Stimulated activated CD8-positive, alpha-beta memory T cell treated with anti-CD3 and anti-CD28 coated beads, Interleukin-4, amount 100 ng/mL, for 1 hour (primary cell): ENCODE measurements at places on chromosomes 5 and 9.

GRCh38 chr9:128898845-128899565, 17.1 kb downstream of the LRRC8A start:
- no peak for DNase-seq

DNA sequence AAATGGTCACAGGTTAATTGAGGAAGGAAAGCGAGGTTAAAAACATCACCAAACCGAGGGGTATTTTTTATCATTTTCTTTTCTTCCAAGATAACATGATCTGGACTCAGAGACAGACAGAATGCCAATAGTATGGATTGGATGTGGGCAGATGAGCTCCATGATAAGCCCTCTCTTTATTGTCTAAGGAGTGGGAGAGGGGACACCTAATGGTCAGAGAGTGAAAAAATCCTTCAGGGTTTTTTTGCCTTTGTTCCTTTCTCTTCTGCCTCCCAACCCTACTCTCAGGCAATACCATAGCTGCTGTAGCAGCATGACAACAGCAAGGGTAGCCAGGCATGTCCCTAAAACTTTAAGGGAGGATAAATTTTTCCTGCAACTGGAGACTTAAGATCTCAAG, 94.7 kb downstream of the DIRAS2 start:
- DNase-seq, result no peak

DNA sequence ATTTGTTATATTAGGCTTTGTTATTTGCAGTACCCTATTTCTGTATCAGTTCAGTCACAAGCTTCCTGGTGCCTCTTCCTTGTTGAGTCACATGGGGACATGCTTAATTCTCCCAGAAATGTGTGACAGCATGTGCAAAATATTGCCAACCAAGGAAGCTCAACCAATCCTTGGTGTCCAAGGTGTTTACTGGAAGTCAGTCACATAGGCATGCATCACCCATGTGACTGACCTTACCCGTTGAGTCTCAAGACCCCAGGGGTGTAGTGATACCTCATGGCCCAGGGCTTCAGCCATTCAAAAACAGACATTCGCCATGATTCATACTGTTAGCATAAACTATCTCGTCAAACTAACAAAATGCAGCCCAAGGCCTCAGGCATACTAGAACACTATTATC, 9.3 kb upstream of the ANKDD1B start:
- DNase-seq, result no peak

DNA sequence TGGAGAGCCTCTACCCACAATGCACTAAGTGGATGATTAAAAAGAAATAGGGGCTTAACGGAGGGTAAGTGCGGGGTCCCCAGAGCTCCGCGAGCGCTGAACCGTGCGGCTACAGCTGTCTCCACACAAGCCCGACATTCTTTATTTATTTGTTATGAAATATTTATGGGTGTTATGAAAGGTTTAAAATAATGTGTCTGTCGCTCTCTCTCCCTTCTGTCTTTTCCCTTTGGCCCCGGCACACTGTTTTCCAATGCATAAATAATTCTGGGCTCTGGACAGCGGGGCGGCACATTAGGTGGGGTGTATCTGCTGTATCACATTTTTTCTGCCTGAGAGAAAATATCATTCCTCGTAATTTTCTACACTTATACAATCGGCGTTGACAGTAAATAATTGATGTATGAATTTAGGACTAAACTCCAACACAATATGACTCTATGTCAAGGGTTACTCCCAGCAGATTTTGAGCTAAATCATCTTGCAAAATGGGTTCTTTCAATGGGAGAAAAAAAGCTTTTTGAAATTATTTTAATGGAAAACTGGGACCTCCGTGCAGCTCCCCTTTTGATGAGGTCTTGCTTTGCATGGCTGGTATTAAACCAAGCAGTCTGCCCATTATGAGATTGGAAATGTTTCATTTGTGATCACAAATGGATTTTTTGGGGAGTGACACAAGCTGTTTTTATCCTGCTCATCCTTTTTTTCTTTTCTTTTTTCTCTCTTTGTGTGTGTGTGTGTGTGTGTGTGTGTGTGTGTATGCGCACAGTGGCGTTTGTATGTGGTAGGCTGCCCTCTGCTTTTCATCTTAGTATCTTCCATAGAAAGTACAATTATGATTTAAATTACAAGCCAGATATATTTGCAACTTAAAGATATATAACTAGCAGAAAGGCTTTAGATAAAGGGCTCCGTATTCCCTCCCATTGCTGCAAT, 370.6 kb upstream of the IRX4 start:
- no peak for DNase-seq

- DNase-seq, result no peak
These were observed 155.5 kb upstream of the MOCS2 start for GRCh38 chr5:53265043-53265442.

DNA sequence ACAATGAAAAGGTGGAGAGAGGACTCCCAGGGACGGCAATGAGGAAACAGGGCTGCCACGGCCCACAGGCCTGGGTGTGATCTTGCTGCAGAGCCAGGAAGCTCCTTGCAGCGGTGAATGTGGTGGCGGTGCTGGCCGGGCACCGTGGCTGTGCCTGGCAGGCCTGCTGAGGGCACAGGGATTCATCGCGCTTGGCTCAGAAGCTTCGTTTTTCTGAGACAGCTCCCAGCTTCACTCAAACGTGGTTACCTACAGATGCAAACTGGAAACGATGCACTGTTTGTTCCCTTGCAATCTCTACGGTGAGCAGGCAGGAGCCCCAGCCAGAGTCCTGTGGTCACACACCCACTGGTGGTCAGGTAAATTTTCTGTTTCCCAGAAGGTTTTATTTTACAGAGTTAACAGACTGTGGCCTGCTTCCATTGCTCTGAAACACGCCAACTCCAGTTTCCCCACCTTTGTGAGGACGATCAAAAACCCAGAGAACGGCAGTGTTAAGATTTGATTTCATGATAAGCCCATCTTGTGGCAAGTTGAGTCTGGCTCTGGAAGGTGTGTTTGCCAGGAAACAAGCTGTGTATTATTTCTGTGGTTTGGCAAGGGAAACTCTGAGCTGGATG, 183.9 kb downstream of the AUH start:
- DNase-seq, result no peak

- no peak for DNase-seq
These were observed 375.1 kb downstream of the CHSY3 start for GRCh38 chr5:130279386-130279785.

DNA sequence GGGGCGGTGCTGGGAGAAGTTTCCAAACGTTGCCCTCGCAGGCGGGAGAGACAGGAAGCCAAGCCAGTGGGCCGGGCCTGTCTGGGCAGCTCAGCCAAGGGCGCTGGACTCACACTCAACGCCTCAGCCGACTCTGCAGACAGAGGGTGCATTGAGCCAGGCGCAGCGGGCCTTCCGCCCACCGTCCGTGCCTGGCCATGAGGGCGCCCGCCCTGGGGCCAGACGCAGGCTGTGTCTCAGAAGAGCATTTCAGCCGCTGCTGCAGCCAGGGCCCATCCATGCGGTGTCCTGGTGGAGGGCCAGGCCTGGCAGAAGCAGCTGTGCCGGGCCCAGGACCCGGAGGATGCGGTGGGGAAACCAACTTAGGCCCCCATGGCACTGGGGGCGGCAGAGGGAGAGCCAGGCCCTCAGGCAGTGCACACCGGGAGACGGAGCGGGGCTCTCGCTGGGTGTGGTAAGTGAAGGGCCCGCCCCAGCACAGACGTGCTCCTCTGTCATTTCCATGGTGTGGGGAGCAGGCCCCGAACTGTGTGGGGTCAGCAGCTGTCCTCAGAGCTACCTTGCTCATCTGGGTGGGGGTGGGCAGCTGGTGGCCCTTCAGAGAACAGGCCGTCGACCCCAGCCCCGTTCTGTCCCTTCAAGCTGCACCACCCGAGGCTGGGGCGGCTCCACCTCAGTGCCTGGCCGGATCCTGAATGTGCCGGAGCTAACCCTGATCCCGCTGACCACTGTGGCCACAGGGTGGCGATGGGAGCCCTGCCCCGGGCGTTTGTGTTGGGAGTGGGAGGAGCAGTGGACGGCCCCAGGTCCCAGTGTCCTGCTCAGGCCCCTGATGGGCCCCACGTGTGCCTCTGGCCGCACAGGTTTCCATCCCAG, 18.0 kb downstream of the DNLZ start:
- DNase-seq, result no peak

DNA sequence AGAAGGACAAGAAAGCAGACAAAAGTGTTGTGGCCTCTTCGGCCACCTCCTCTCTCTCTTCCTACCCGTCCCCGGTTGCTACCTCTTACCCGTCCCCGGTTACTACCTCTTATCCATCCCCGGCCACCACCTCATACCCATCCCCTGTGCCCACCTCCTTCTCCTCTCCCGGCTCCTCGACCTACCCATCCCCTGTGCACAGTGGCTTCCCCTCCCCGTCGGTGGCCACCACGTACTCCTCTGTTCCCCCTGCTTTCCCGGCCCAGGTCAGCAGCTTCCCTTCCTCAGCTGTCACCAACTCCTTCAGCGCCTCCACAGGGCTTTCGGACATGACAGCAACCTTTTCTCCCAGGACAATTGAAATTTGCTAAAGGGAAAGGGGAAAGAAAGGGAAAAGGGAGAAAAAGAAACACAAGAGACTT, 2.4 kb downstream of the EGR1 start:
- DNase-seq, result no peak

GRCh38 chr9:106930477-106930876, 67.5 kb downstream of the ZNF462 start:
- no peak for DNase-seq

GRCh38 chr9:127531676-127532075, 80.4 kb downstream of the LRSAM1 start:
- DNase-seq, result no peak

- no peak for DNase-seq
These were observed 197.9 kb downstream of the EPB41L4A start for GRCh38 chr5:112221128-112221527.

DNA sequence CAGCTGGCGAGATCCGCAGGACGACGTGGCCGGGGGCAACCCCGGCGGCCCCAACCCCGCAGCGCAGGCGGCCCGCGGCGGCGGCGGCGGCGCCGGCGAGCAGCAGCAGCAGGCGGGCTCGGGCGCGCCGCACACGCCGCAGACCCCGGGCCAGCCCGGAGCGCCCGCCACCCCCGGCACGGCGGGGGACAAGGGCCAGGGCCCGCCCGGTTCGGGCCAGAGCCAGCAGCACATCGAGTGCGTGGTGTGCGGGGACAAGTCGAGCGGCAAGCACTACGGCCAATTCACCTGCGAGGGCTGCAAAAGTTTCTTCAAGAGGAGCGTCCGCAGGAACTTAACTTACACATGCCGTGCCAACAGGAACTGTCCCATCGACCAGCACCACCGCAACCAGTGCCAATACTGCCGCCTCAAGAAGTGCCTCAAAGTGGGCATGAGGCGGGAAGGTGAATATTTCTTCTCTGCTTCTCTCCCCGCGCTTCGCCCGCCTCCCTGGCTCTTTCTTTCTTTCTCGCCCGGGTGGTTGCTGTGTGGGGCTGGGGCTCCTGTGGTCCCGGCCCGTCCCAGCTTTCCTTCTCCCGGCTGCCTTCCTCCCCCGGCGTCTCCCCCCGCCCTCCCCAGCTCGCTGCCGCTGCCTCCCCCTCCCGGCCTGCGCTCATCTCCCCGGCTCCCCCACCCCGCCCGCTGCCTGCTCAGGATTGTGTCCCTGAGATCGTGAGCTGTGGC, 2.2 kb downstream of the NR2F1 start:
- no peak for DNase-seq

DNA sequence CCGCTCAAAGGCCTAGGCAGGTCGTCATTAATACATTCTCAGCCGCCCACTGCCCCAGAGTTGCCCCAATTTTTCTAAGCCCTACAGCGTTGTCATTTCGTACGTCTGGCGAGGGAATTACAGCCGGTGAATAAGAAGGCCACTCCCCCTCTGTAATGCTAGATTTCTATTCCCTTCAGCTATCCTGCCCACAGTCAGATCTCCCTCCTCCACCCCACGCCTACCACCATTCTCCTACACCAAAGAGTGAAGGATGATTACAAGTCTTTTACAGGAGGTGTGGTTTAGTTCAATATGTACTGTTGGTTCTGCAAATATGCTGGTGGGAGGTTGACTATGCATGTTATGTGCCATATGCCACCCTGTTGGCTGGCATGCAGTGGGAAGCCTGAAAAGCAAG, 83.7 kb upstream of the SMIM15 start:
- DNase-seq, result no peak

- DNase-seq, result no peak
These were observed 865.0 kb downstream of the NR2F1-AS1 start for GRCh38 chr5:92715946-92716520.

DNA sequence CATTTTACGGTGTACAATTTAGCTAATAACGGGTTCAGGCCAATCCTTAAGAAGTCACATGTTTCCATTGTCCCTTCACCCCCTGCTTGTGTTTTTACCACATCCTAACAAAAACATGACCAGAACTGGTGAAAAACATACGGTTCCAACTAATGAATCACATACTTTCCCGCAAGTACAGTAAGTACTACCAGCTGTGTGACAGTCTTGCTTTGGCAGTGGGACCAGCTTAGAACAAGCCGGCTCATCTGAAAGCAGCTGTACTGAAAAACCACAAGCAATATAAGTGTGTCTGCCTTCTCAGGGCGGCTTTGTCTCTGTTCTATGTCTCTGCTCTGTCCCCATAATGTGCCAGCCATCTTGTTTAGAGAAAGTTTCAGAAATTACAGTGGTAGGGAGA, 242.5 kb downstream of the BNC2 start:
- no peak for DNase-seq

DNA sequence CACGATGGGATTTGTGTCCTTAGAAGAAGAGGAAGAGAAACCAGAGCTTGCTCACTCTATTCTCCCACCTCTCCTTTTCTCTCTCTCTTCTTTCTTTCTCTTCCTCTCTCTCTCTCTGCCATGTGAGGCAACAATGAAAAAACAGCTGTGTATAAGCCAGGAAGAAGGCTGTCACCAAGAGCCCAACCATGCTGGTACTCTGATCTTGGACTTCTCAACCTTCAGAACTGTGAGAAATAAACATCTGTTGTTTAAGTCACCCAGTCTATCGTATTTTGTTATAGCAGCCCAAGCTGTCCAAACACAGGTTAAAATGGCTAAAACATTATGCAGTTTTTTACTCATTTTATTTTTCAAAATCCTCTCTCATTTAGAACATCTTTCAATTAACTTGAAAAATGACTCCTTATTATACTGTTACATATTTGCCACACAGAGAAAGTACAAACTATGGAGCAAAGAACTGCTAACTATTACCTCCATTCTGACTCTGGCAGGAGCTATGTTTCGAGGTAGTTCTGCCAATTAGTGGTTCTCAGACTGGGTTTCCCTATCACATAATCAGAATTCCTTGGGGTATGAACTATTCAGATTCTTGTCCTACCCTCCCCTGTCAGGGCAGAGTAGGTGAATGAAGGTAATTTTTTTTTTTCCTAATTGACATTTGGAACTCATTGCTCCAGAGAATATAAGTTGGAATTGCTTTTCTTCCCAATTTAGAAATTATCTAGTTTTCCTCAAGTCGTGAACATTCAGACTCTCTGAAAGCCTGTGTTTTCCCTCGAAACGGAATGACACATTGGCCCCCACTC, 434.6 kb downstream of the ENC1 start:
- DNase-seq, result no peak

DNA sequence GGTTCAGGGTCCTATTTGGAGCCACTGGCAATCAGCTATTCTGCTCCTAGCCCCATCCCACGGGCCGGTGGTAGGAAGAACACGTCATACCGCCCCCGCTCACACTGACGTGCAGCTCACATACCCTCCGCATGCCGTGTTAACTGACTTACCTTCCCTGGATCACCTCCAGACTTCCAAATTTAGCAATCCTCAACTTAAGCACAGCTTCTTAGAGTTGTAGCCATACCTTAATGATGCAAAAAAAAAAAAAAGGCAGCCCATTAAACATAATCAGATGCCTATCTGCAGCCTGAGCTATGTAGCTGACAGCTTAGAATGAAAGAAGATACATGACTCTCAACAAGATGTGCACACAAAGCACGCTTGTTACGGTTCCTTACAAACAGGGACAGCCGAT, 93.0 kb downstream of the IRX2 start:
- DNase-seq, result no peak

GRCh38 chr9:87615547-87616148, 110.3 kb upstream of the CTSL start:
- no peak for DNase-seq
